ENCODE measurements at places on chromosomes 5 and 9.

DNA sequence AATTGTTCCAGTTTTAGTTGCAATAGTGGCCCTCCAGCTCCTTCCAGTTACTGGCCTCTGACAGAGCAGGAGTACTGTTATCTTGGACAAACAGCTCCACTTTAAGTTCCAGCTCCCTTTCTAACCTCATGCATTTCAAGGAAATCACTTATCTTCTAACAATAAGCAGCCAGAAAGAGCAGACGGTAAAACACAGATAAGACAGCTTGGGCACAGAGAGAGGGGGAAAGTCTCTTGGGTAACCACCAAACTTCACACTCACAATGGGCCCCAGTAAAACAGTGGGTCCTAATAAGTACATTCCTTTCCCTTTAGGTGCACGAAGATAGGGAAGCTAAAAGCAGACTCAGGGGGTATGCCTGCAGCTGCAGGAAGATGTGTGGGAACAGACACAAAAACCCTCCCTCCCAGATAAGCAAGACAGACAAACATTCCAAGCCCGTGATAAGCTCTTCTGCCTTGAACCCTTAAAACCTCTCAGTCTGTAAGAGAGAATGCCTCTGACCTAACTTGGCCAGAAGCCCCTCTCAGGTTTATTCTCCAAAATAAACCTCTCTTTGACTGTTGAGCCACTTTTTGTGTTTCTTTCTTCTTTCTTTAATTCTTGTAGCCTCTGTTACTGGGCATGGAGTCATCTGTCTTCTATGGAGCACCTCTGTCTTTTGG, 30.8 kb downstream of the OR1J1 start:
- no peak for DNase-seq

- DNase-seq = no peak
These were observed 394.5 kb downstream of the NFIB start for GRCh38 chr9:13919401-13919800.

- DNase-seq = no peak
These were observed 163.7 kb upstream of the ELL2 start for GRCh38 chr5:96125231-96125891.

DNA sequence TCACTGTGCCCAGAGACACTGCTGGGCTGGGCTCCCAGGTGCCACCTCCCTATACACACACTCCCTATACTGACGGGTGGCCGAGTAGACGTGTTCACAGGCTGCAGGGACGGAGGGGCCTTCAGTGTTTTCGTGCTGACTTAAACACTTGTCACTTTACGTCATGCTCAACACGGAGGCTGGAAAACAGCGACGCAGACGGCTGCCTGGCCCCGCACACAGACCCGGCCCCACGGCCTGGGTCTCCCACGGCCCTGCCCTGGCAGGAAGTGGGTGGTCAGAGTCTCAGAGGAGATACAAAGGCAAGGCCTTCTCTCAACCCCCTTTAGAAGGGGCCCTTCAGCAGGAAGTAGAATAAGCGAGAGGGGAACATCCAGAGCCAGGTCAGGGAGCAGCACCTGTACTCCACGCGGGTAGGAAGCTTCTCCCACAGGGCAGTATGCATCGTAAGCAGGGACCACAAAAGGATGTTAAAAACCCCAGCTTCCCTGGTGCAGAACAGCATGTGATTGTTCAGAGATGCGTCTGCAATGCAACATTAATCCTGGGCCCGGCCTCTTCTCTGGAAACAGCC, 11.9 kb upstream of the TBC1D9B start:
- DNase-seq = no peak

DNA sequence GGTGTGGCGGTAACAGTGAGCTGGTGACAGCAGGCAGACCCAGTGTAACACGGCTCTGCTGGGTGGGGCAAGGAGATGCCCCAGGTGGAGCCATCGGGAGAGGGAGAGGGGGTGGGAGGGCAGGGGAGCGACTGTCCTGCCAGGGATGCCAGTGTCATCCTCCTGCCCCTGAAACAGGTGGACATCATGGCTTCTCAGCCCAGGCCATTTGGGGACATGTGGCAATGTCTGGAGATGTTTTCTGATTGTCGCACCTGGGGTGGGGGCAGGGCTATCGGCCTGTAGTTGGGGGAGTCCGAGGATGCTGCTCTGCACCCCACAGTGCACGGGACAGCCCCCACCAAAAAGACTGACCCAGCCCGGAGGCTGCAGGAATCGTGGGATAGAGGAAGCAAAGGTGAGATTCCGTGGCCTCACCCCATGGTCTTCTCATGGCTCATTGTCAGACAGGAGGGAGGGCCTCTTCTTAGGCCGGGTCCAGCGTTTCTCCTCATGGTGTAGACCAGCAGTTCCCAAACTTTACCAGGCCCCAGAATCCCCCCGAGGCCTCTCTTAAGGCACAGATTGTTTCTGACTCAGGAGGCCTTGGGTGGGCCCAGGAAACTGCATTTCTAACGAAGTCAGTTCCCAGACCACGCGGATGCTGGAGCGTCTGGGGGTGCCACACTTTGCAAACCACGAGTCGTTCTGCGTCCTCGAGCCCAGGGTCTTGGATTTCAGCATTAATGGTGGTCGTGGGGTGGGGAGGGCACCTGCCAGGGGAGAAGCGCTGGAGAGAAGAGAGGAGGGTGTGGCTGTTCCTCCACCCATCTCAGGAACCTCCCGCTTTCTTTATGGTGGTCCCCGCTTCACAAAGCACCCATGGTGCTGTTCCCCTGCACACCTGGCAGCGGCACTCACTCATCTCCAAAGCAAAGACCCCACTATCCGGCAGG, 11.0 kb downstream of the COL5A1 start:
- no peak for DNase-seq

DNA sequence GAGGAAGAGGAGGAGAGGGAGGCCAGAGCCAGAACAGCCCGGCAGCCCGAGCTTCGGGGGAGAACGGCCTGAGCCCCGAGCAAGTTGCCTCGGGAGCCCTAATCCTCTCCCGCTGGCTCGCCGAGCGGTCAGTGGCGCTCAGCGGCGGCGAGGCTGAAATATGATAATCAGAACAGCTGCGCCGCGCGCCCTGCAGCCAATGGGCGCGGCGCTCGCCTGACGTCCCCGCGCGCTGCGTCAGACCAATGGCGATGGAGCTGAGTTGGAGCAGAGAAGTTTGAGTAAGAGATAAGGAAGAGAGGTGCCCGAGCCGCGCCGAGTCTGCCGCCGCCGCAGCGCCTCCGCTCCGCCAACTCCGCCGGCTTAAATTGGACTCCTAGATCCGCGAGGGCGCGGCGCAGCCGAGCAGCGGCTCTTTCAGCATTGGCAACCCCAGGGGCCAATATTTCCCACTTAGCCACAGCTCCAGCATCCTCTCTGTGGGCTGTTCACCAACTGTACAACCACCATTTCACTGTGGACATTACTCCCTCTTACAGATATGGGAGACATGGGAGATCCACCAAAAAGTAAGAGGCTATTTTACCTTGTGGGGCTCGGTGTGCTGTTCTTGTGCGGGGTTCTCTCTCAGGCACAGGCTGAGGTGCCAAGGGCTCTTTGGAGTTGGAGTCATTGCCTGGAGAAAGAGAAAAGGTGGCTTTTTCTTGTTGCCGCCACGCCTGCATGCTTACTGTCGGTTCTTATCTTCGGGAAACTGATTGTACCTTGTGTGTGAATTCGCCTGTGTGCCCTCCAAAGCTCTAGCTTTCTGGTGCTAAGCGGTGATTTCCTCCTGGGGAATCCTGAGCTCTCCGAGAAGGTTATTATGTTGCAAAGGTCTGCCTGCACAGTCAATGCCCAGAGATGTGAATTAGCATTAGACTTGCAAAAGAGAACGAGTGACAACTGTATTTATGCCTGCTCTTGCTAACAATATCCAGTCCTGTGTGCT, at the start of gene ISL1:
ISL1 (plus strand) TSS at position 318 of the 991 bp plus-strand sequence; CDS start at position 542, 224 bp downstream.
- no peak for DNase-seq

DNA sequence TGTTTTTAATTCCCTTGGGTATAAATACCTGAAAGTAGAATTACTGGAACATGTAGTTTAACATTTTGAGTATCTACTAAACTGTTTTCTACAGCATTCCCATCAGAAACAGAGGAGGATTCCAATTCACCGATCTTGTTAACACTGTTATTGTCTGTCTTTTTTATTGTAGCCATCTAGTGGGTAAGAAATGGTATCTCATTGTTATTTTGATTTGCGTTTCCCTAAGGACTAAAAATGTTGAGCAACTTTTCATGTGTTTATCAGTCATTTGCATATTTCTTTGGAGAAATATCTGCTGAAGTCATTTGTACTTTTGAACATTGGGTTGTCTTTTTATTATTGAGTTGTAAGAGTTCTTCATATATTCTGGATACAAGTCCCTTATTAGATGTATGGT, 135.2 kb upstream of the NFIL3 start:
- DNase-seq = no peak

DNA sequence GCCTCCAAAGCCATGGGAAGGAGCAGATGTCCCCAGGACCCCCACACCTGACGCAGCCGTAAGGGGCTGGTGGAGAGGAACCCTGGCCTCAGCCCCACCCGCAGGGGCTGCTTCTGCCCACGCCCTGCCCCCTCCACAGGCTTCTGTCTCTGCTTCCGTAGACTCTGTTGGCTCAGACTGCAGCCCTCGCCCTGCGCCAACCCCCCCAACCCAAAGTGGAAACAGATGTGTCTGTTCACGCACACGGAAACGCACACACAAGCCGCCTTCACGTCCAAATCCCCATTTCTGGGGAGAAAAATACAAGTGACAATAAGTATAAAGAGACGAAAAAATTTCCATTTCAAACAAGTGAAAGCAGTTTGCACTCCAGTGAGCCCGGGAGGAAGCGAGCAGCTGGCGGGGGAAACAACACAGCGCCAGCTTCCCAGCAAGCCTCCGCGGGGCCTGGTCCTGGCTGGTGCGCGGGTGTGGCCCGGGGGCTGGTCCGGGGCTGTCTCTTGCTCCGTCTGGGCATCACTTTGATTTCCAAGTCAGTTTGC, 32.6 kb upstream of the RXRA start:
- no peak for DNase-seq

GRCh38 chr5:173537228-173537627, 79.2 kb downstream of the BOD1 start:
- DNase-seq = no peak

DNA sequence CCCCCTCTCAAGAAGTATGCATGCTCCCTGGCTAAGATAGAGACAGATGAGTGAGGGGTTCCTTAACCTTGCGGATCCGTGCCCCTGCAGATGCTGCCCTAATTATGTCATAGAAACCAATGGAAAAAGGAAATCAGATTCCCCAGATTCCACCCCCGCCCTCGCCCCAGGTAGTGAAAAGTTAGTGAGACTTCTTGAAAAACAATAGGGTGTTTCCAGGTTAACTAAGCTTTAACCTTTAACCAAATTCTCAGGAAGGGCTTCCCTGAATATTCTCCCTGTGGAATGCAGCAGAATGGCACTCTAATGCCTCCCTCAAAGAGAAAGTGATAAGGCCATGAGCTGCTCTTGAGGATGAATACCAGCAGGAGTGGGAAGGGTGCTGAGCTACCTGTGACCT, 116.0 kb upstream of the RANBP3L start:
- DNase-seq = no peak

DNA sequence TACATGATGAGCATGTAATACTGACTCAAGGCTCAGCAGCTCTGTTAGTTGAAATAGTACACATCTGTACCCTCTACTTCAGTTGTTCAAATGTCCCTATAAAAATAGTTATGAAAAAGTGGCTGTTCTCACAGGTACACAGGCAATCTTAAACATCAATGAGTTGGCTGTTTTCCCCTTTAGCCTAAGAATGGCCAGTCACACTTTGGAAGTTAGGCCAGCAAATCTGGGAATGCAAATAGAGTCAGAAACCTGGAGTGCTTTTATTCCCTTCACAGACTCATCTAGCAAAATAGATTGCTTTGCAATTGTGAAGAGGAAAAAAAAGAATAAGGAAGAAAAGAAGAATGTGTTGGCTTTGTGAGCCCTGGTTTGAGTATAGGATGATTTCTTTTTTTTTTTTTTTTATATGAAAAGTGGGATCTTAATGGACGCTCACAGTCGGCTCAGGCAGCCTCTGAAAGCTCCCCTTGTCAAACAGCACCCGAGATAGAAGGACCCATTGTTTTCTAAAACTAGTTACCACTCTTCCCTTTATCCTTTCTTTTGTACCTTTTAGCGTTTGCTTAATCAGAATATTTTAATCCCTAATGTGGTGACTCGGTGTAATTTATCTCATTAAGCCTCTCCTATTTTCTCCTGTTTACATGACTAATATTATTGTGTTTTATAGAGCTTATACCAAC, 27.9 kb upstream of the TLE1 start:
- no peak for DNase-seq

- no peak for DNase-seq
These were observed 175.7 kb downstream of the EBF1 start for GRCh38 chr5:158923799-158924551.

DNA sequence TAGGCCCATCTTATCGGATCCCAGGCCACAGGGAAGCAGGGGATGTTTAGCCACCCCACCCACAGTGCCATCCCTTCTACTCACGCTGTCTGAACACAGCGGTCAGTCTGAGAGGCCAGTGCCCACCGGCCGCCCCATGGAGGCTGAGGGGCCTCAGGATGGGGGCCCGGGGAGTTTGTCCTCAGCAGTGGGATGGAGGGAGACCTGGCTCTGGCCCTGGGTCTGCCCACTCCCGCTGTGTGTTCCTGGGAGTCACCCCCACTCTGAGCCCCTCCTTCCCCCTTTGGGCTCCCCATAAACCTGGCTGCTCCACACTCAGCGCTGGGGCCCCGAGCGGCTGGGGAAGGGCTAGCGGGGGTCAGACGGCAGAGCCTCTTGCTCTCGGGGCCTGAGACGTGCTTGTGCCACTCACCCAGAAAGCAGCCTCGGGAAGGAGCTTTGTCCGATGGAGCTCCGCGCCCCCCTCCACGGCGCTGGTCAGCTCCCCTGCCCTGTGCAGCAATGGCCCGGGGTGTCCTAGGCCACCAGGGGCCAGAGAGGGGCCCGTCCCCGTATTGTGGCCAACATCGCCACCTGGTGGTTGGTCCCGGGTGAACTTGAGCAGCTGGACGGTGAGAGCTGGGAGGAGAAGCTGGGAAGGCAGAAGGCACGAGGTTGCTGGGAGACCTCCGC, 10.9 kb upstream of the LAMC3 start:
- peak; percentile 68 for DNase-seq

- DNase-seq = no peak
These were observed 63.5 kb downstream of the C9orf50 start for GRCh38 chr9:129557192-129558036.

GRCh38 chr9:116592970-116593369, 94.1 kb upstream of the TRIM32 start:
- DNase-seq = no peak

- DNase-seq = no peak
These were observed 97.2 kb downstream of the LPAR1 start for GRCh38 chr9:110940951-110941557.

DNA sequence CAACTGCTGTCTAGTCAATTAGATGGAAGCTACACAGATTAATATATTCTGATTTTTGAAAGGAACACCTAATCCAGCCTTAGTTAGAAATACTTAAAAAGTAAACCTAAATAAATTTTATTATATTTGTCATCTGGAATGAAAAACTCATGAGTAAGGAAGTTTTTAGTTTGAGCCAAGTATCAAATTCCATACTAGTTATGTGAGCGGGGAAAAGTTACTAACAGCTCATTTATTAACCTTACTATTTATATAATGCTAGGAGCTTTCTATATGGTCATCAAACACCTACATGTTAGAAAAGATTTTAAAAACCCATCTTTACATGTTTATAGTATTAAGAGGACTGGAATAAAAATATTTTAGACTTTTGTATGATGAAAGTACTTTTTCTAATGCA, 41.6 kb upstream of the POU5F2 start:
- DNase-seq = no peak

GRCh38 chr9:38337706-38338264, 54.7 kb upstream of the ALDH1B1 start:
- peak; percentile 28 for DNase-seq
